ENCODE measurements at places on chromosomes 13 and 19.

DNA sequence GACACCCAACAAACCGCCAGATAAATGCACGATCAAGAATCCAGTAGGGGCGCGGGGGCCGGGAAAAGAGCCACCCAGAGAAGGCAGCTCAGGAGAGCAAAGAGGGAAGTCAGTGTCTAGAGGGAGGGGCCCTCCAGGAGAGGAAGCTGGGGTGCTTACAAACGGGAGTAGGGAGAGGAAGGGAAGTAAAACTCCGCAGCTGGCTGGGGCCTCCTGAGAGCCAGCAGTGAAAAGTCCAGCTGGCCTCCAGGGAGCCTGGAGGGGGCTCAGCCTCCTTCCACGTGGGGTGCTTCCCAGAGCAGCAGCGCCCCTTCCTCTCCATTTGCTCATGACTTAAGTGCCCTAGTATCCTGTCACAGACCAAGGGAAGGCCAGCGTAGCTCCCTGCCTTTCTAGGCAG is 51.8 kb downstream of the TMED1 start:
- DNase-seq, result no peak

GRCh38 chr13:42728507-42729180 is 52.7 kb upstream of the FAM216B start:
- DNase-seq, result no peak

DNA sequence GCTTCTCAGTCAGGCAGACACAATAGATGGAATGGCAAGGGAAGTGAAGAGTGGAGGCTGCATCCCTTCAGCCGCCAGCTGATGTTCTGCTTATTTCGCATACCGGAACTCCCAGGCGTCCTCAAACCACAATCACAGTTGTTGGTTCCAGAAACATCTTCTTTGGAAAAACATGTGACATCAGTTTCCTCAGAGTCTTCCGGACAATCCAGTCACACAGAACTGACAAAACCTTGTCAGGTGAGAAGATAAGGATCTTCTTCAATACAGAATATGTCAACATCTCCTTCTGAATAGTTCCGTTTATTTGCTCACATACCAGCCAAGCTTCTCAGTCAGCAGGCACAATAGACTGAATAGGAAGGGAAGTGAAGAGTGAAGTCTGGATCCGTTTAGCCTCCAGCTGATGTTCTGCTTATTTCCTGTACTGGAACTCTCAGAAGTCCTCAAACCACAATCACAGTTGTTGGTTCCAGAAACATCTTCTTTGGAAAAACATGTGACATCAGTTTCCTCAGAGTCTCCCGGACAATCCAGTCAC is 45.1 kb upstream of the CEACAM21 start:
- no peak for DNase-seq

DNA sequence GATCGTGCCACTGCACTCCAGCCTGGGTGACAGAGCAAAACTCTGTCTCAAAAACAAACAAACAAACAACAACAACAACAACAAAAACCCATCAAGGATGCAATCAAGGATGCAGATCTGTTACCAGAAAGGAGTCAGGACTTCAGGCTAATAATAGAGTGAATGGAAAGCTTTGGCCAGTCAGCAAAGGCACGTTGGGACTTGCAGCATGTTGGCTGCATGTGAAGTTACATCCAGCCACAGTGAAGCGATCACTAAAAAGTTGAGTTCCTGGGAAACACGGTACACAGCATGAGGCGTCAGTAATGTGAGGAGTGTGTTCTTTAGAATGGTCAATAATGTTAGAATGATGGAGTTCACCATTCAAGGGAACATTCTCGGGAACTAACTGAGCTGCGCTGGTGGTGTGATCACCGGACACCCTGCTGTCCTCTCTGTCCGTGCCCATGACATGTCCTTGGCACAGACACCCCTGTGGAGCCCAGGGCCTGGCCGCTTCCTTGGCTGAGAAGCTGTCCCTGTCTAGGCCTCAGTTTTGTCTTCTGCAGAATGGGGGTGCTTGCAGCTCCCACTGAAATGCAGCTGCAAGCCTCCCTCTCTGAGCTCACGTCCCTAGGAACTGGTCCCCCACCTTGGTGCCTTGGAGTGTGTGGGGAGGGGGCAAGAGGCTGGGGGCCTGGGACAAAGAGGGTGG is 2.3 kb upstream of the LGALS7B start:
- DNase-seq, result no peak

- no peak for DNase-seq
Observed at GRCh38 chr19:43782311-43782660, 1.5 kb upstream of the KCNN4 start.

DNA sequence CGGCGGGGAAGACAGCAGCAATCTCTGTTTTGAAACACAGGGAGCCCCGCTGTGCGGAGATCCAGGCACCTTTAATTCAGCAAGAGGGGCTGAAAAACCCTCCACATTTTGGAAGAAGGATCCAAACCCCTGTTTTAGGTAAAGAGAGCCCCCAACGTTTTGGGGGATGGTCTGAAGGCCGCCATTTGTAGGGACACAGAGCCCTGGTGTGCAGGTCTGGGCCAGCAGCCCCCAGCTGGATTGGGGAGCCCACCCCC is 3.5 kb upstream of the HOOK2 start:
- DNase-seq, result no peak

- no peak for DNase-seq
Observed at GRCh38 chr19:32294871-32295438, 50.5 kb upstream of the ZNF507 start.

GRCh38 chr13:51760592-51760991 is 43.4 kb downstream of the DHRS12 start:
- DNase-seq, result no peak

GRCh38 chr13:109728791-109729731 is 57.3 kb downstream of the IRS2 start:
- DNase-seq, result no peak
